Muscle of back (tissue), 13 donors: ENCODE measurements at places on chromosomes 7 and 10. TPM values are rescaled to one million over a fixed set of nuclear protein-coding genes. Genes with fewer than 3 reads are reported as not detected.

Gene AGBL3
- polyA plus RNA-seq: 3.4 TPM

DNA sequence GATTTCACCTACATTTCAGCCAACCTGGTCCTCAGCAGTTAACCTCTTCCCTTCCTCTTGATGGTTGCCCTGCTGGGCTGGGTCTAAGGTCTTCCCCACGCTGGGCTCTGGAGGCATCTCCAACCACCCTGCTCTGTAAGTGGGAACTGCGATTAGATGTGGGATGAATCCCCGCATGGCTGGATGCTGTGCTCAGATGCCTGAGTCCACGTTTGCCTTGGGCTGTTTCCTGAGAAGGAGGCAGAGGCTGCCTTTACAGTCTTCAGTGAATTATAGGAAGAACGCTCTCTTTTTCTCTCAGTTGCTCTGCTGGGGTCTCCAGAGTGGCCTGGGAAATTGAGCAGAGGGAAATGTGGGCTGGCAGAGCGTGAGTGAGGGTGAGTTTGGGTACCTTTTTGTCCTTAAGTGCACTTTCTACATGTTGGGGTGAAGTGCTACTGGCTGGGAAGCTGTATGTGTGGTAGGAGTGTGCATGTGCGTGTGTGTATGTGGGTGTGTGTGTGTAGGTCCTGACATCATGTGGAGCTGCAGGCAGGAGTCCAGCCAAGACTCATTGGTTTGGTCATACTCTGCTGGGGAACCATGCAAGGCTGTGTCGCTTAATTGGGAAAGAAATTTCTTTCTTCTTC is 1.5 kb downstream of the GIMAP8 start:
- no peak for DNase-seq

Gene TAS2R41
- not detected for polyA plus RNA-seq

DNA sequence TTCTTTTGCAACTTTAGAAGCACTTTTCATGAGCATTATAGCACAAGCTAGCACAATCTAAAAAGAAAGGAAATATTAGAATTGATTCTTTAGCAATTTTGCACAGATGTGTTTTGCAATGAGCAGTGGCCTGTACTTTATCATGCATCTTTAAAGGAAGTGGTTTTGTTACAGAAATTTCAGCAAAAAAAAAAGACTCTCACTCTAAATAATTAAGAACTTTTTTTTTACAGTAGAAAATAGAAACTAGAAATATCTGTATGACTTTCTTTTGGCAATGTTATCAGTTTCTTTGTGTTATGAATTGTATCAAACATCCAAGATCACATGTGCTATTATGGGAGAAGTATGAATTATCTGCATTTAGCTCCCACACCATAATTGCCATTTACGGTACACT is 195.7 kb upstream of the KLF6 start:
- DNase-seq: no peak

GRCh38 chr10:5466451-5467206 is 32.7 kb downstream of the CALML5 start:
- DNase-seq: peak; percentile 85

DNA sequence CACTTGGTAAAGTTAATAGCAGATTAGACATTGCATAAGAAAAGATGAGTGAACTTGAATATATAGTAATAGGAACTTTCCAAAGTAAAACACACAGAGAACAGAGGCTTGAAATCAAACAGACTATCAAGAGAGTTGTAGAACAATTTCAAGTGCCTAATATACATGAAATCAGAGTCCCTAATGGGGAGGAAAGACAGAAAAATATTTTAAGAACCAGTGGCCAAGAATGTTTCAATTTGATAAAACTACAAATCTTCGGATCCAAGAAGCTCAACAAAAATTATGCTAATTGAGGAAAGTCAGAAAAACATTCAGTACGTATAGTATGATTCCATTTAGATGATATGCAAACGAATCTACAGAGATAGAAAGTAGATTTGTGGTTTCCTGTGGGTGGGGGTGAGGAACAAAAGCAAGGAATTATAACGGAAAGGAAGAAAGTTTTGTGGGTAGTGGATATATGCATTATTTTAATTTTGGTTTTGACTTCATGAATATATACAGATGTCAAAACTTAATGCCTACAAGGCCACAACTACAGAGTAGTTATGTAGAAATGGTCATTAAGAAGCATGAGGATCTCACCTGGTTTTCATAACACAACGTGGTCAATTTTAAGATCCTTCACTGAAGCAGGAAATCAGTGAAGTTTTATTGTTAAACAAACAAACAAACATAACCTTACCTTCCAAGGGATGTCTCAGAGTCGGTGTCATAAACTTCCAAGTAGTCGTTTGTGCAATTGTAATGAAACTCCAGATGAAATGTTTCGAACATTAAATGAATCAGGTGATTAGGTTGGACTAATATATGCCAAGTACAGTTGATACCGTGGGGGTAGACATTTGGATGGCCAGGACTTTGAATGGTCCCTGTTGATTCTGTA is 62.0 kb downstream of the CUBN start:
- no peak for DNase-seq

- DNase-seq: no peak
Measured at GRCh38 chr10:1677307-1677939, 59.9 kb downstream of the ADARB2 start.

Gene RAPGEF5
- 14.1 TPM for polyA plus RNA-seq

DNA sequence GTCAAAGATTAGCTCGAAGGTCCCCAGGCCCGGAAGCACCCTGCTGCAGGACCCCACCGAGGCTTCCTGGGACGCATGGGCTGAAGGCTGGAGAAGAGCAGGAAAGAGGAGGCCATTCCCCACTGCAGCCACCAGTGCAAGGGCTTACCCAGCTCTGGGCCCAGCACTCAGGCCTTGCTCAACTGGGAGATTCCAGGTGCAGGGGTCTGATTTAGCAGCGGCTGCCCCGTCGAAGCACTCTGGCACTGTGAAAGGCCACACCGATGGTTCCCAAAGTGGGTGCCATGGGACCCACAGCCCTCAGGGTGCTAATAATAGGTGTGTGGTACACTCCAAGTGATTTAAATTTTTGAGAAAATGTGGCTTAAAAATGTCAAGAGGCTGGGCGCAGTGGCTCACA is 130.9 kb downstream of the OAT start:
- no peak for DNase-seq

DNA sequence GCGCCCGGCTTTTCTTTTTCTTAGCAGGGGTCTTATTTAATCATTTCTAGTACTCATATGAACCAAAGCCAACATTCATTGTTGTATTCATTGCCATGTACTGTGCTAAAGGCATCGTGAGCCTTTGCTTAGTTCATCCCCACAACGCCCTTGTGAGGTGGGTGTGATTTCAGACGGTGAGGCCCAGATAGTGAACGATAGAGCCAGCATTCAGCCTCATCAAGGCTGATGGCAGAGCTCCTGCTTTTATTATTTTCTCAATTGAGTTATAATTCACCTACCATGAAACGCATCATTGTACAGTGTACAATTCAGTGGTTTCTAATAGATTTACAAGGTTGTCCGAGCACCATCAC is 50.1 kb downstream of the HK1 start:
- DNase-seq: no peak

DNA sequence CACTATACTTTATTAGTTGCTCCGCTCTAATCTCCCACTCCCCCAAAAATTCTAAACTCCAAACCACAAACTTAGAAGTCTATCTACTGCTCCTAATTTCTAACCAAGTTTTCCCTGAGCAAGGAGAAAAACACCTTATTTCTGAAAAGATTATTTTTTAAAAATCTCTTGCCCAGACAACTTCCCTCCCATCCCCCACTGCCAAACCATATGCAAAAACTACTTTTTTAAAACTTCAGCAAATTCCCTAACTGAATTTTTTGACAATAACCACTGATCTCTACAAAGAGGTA is 1.9 kb downstream of the UBE2H start:
- DNase-seq: peak; percentile 51

DNA sequence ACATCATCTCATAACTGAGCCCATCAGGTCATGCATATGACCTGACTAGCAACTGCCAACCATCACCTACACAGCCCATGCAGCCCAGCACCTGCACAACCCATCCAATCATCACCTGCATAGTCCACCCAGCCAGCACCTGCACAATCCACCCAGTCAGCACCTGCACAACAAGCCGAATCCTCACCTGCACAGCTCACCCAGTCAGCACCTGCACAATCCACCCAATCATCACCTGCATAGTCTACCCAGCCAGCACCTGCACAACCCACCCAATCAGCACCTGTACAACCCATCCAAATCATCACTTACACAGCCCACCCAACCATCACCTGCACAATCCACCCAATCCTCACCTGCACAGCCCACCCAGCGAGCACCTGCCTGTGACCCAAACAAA is 33.4 kb upstream of the WDFY4 start:
- no peak for DNase-seq

Gene DPP6
- polyA plus RNA-seq: 5.8 TPM

- no peak for DNase-seq
Measured at GRCh38 chr10:113882240-113882639, 27.8 kb downstream of the NHLRC2 start.

DNA sequence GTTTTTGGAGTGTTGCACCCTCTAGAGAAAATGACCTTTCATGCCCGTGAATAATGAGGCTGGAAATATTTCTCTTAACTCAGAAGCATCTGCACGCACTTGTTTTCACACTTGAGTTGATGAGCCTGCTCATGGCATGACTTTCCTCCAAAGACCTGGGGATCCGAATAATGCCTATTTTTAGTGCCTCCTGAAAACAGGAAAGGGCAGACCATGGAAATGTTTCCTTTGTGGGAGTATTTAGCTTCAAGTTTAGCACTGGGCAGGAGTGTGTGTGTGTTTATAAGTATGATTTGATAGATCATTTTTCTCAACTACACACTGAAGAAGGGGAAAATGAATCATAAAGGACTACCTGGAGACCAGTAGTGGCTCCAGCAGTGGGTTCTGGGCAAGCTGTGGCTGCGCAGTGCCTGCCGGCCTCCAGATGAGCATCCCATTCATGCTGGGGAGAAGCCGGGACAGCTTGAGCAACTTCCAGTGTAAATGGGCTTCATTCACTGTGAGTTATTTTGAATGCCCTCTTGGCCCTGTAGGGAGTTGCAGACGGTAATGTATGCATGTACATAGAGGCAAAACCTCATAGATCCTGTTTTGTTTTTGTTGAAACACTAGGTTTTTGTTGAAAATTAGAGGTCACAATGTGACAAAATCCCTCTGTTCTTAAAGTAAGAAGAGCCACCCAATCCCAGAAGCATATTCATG is 117.8 kb upstream of the INSYN2A start:
- DNase-seq: no peak

Gene PAPOLB
- polyA plus RNA-seq: 0.04 TPM

- no peak for DNase-seq
Measured at GRCh38 chr7:123282181-123282580, 82.4 kb upstream of the SLC13A1 start.

Gene STOX1
- polyA plus RNA-seq: 1.9 TPM

Gene ACBD5
- 23.8 TPM for polyA plus RNA-seq

- DNase-seq: no peak
Measured at GRCh38 chr10:5685764-5686240, 1.2 kb downstream of the TASOR2 start.

DNA sequence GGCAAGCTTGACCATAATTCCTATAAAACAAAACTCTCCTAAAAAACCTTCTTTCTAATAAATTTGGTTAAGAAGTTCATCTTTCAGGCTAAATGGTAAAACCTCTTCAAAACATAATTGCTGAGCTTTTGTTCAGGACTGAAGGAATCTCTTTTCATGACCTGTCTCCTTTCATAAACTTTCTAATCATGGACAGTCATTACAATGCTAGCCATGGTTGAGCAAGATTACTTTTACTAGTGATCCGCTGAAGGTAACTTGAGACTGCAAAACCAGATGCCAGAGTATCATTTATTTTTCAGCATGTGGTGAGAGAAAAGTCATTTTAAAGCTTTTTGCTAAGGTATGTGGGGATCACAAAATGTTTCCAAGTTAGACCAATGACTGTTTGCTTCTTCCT is 186.4 kb upstream of the RHOBTB1 start:
- no peak for DNase-seq
